CD4-positive, alpha-beta T cell (primary cell): ENCODE measurements at places on chromosomes 16 and 17.
A peak's percentile ranks its signal among the peaks of the same experiment; 100 is the strongest.

- peak; percentile 11 for DNase-seq
Observed at GRCh38 chr17:33779234-33779591, 475.9 kb upstream of the CCL2 start.

DNA sequence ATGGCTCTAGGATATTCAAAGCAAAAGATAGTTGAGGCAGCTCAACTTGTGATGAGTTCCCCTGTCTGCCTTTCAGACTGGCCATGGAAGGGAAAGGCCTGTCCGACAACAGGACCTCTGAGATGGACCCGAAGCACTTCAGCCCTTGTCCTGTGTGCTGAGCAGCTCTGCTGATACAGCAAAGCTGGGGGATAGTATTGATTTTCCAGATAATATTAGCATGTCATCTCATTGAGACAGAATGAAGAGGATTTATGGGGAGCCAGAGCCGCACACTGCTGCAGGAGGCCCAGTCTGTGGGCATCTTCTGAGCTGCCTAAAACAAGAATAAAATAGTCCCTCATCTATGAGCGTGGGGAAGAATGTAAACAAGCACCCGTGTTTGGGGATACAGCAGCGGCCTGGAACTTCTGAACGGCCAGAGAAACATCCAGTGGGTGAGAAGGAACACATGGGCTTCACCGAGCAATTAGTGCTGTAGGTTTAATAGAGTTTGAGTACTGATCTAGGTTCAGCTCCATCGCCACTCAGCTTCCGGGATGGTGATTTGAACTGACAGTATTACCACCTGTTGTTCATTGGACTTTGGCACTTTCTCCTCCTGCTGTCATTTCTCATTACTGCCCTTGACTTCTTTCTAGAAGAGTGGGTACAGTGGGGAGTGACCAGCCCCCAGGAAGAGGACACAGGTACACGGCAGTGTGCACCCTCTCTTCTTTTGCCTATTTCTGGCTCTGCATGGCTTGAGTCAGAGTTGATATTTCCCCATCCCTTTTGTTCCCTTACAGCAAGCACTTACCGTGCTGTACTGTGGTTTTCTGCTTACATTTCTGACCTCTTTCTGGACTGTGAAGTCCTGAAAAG, 96.5 kb upstream of the TBX2 start:
- DNase-seq: no peak

DNA sequence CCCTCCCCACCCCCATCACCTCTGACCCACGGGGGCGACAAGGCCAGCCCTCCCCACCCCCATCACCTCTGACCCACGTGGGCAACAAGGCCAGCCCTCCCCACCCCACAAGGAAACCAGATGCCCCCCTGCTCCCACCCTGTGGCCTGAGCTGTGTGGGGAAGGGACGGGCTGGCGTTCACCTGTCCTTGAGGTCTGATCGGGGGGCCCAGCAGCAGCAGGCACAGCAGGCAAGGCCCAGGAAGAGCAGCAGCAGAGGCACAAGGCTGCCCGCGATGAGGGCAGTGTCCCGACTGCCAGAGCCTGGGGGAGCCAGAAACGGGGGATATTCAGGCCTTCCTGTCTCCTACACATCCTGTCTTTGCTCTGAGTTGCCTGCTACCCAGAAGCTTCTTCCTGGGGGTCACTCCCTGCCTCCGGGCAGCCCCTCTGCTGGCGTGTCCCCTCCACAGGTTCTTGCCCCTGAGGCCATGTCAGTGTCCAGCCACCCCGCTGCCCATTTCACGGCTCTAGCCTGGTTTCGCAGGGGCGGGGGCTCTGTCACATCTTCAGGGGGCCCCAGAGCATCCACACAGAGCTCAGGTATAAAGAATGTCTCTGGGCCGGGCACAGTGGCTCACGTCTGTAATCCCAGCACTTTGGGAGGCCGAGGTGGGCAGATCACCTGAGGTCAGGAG, 6.8 kb downstream of the SCARF1 start:
- DNase-seq: no peak

GRCh38 chr17:19470530-19471261, 59.7 kb downstream of the RNF112 start:
- no peak for DNase-seq

DNA sequence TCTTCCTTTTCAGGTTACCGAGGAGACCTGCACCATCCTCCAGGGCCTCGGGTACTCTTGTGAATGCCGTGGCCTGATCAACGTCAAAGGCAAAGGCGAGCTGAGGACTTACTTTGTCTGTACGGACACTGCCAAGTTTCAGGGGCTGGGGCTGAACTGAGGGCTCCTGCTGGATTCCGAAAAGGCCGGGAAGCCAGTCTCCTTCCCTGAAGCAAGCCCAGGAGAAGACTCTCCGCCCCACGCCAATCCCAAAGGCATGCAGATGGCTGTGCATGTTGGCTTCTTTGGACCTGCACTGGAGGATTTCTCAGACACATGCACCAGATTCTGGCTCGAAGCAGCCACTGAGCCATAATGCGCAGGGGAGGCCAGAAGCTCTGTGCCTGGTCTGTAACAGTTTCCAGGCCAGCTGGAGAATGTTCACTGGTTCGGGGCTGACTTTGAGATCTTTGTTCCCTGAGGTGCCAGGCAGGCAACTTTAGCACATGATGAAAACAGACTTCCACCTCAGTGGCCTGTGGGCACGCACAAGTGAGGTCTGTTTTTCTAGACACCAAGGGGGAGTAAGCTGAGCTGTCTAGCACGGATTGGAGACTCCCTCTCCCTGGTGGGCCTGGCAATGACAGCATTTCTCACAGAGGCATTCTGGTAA, 49.1 kb downstream of the ADCY7 start:
- peak; percentile 5 for DNase-seq

GRCh38 chr16:27556471-27556870, 6.5 kb downstream of the KATNIP start:
- DNase-seq: no peak
